KBM-7 (cell line): ENCODE measurements at places on chromosomes 4 and X.
A peak's percentile ranks its signal among the peaks of the same experiment; 100 is the strongest.

DNA sequence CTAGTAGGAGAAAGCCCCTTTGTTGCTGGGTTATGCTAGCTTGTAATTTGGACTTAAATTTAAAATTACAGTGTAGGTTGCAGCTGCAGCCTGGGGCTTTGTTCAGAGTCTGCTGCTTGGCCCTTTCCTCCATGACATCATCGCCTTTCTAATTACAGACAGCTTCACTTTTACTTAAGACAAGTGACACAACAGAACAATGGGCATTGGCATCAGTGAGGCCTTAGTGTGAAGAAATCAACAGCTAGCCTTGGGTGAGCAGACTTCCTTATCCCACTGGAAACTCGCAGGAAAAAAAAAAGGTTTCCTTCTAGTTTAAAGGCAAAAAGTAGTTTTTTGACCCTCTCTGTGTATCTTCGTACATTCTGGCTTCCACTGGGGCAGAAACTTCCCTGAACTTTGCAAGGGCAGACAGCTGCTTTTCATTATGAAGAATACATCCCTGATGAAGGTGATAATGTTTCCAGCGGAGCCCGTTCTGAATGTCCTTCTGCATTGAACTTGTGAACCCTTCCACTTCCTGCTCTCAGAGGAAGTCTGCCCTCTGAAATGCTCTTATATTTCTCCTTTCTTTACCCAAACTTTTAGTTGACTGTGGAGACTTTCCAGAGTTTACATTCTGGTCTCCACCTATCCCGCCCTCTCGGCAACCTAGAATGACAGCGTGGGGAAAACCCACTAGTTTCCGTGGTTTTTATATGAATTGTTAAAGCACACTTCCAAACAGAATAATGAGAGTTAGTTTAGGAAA lies 123.2 kb upstream of the FAM9C start:
- DNase-seq, result peak; percentile 45

GRCh38 chr4:141630854-141631253 lies 5.5 kb upstream of the IL15 start:
- no peak for DNase-seq

DNA sequence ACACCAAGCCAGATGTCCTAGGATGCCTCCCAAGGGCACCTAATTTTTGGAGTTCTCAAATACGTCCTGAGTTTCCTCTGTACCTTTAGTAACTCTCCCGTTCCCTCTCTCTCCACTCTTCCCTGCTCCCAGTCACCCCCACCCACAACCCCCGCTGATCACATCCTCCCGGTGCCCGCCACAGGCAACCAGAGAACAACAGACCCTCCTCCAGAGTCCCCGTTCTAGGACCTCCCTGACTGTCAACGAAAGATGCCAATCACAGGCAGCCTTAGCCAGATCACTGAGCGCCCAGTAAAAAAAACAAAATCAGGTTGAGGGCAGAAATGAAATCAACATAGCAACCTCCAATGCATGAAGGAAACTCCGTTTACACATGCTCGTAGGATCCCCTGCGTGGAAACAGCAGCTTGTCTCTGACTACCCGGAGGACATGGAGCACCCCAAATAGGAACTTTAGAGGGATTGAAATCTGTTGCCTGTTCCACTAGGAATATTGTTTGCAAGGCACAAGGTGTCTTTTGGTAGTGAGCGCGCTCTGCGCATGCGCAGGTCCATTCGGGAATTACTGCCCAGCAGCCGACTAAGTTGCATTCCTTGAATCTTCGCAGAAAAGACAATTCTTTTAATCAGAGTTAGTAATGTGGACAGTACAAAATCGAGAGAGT lies at the start of gene GABRB1:
GABRB1 (plus strand) TSS at position 557 of the 668 bp plus-strand sequence.
- peak; percentile 9 for DNase-seq

GRCh38 chrX:145003443-145003842 lies 243.9 kb upstream of the SPANXN1 start:
- DNase-seq, result no peak

GRCh38 chrX:112612558-112612957 lies 67.2 kb downstream of the LHFPL1 start:
- DNase-seq, result no peak

GRCh38 chr4:112448306-112449132 lies 67.5 kb downstream of the NEUROG2 start:
- DNase-seq, result no peak

- no peak for DNase-seq
These were observed 420 bp downstream of the CC2D2A start for GRCh38 chr4:15470128-15470475.

- no peak for DNase-seq
These were observed 13.0 kb downstream of the SMARCA1 start for GRCh38 chrX:129510331-129510730.

GRCh38 chr4:147840838-147841738 lies 109.2 kb downstream of the ARHGAP10 start:
- peak; percentile 33 for DNase-seq

DNA sequence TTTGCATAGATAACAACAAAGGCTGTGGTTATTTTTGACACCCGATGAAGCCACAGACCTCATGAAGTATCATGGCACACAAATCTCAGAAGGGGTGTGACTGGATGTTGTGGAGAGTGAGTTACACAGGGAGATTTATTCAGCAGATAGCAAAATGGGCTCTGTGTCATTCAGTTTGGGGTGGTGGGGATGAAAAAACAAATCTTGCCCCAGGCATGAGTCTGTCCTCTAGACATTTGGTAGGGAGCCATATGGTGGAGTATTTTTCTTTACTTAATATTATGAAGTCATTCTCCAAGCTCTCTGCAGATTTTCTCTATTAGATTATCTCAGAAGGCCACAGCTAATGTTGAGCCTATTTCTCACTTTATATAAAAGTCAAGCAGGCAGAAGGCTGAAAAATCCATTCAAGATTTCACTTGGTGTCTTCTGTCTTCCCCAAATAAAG lies 277.1 kb upstream of the TENM3 start:
- DNase-seq, result no peak

- DNase-seq, result no peak
These were observed 211.8 kb downstream of the PPP4R3C start for GRCh38 chrX:27251369-27251768.

- DNase-seq, result no peak
These were observed 61.4 kb downstream of the IGFBP7 start for GRCh38 chr4:57048590-57049304.

- DNase-seq, result no peak
These were observed 2154.4 kb upstream of the AGA start for GRCh38 chr4:179596621-179597020.

DNA sequence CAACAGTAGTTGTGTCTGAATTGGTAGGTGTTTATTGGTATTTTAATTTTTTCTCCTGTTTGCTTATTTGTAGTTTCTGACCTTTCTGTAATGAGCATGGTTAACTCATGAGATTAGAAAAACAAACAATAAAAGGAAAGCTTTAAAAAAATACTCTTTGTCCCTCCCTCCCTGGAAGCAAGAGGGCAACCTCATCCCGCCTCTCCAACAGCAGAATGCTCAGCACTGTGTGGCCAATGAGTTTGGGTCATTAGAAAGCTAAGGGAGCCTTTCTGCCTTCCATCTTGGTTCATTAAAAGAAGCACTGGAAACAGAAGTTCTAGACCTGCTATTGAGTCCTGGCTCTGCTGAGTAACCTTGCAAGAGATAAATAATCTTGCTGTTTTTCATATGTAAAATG lies 33.9 kb downstream of the TRPC5 start:
- no peak for DNase-seq

DNA sequence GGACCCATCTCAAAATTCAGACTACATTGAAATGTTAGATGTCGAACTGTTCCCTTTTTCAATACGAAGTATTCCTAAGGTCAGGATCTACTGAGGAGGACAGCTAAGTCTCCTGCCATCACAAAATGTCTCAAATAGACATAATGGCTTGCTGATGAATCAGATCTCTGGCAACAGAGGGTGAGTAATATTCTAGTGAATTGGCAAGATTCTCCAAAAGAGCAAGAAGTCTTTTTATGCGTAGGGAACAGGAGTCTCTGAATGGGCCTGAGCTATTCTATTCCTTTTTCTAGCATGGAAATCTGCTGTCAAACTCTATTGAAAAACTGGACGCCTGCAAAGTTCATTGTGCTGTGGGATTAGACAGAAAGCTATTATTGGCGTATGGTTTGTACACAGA lies 145.4 kb downstream of the FNIP2 start:
- DNase-seq, result no peak

DNA sequence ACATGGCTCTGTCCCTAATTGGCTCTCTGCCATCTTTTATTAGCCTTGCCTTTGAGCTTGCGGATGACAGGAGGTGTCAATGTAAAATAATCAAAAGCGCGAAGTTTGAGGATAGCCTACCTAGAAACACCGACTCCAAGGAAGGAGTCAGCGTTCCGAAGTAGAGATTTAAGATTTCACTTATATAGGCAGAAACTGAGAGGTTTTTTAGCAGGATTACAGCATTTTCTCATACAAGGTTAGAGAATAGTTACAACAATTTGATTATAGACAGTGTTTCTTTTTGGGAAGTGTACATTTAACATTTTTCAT lies 499 bp upstream of the NFXL1 start:
- DNase-seq, result no peak

DNA sequence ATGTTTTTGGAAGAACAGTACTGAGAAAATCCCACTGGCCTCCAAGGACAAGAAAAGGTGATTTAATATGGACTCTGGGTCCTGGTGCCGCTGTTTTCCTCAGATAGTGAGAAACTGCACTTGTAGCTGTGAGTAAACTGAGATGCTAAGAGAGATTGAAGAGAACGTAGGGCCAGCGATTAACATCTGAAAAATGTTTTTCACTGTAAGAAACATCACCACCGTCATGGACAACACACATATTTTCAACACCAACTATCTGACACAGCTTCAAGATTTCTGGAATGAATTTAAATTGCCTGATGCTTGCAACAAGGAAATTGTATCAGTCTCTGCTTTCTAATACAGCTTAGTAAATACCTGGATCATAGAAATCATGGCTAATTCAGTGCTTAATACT lies 158.2 kb upstream of the SMIM31 start:
- DNase-seq, result no peak

- no peak for DNase-seq
These were observed 381.0 kb upstream of the TRAM1L1 start for GRCh38 chr4:117466388-117466787.

DNA sequence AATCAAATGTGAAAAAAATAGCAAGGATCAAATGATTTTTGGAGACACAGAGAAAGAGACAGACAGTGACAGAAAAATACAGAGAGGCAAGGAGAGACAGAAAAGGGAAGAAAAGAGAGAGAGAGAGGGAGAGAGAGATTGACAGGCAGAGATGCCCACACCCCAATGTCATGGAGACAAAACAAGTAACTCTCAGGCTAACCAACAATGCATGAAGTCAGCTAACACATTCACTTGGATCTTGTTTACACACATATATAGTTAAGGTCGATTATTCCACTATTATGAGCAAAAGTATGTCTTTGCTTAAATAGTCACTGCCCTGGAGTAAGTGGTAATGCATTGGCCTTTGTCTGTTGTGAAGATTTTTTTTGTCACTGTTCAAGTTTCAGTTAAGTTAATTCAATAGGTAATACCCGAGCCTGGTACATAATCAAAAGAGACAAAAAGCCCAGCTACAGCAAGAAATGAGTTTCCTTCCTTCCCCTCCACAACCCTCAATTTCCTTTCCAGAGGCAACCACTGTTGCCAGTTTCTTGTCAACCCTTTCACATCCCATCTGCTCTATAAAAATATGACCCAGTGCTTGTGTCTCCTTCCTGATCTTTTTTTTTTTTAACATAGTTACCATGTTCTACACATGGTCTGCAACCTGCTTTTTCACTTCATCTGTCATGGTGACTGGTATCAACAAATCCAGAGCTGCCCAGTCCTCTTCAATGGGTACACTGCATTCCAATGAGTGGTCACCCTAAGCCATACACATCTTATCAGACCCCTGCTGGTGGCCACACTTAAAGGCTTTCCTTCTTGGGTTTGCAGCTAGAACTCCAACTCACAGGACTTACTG lies 52.1 kb downstream of the PROM1 start:
- DNase-seq, result no peak

GRCh38 chr4:129246910-129247461 lies 151.0 kb downstream of the C4orf33 start:
- DNase-seq, result no peak

- no peak for DNase-seq
These were observed 26.3 kb upstream of the TRPC3 start for GRCh38 chr4:121978172-121978516.

DNA sequence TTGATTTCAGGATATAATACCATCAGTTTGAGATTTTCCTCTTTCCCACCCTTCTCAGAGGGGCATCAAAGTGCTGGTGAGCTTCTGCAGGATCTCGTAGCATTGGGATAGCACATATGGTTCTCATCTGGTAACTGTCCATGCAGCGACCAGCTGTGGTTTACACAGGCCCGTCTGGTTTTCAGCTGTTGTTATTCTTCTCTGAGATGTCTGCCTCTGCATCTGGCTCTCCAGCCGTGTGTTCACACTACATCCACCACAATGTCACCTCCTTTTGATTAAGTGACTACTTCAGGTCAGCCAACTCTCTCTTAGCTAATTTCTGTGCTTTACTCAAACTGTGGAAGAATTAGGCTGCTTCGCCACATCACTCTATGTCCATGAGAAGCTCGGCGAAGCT lies 676.7 kb upstream of the TENM3 start:
- no peak for DNase-seq

DNA sequence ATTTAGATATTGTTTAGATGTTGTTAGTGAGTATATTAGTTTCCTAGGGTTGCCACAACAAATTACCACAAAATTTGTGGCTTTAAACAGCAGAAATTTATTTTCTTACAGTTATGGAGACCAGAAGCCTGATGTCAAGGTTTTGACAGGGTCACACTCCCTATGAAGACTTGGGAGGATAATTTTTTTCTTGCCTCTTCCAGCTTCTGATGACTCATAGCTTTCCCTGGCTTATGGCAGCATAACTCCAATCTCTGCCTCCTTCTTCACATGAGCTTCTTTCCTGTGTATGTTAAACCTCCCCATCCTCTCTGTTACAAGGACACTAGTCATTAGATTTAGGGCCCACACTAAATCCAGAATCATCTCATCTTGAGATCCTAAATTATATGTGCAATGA lies 20.9 kb upstream of the RAB40A start:
- DNase-seq, result no peak

- no peak for DNase-seq
These were observed 32.9 kb downstream of the SLC2A9 start for GRCh38 chr4:9988363-9988749.

DNA sequence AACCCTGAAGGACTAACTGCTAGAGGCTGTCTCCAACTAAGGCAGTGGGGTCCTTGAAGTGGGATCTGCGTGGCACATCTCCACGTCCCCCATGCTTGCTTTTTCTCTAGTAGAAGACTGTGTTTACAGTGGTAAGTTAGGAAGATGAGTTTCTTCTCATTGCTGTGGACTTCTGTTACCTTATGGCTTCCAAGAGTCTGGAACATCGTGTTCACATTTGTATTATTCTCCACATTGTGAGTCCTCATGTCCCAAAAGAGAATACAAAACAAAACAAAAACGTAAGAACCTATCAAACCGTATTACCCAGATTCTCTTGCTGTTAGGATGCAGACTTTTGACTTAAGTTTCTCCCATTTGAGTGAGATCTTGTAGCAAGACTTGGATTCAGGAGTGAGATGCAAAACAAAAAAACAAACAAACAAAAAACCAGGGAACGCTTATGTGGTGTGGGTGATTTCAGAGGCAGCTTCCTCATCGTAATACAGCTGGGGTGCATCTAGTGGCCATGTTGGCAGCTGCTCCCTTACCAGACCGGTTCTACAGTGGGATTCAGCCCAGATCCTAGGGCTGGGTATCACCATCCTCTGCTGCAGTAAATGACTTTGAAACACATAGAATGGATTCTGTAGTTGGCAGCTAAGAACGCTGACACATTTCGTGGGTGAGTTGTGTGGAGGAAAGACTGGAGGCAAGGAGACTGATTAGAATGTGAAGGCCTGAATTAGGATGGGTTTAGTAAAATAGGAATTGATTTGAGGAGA lies 41.3 kb downstream of the TMEM131L start:
- no peak for DNase-seq
